Peyer's patch (tissue), 4 donors: ENCODE measurements at places on chromosomes 6 and 20. TPM values are rescaled to one million over a fixed set of nuclear protein-coding genes. Genes with fewer than 3 reads are reported as not detected.

The CTCFL gene
- total RNA-seq = not detected

The LY6G5C gene
- not detected for total RNA-seq

The CPNE5 gene
- total RNA-seq = 1.7 TPM

The HTR1B gene
- 0.54 TPM for total RNA-seq

The MAFB gene
- 4.6 TPM for total RNA-seq

The NPBWR2 gene
- not detected for total RNA-seq

The RIMS4 gene
- total RNA-seq = 0.13 TPM

The LY86 gene
- total RNA-seq = 39.6 TPM

The BFSP1 gene
- total RNA-seq = not detected

The EFCAB8 gene
- not detected for total RNA-seq

The LINC00237 gene
- total RNA-seq = not detected

The HFE gene
- total RNA-seq = 8.1 TPM

The CDH26 gene
- total RNA-seq = 2.5 TPM

The BPIFB4 gene
- not detected for total RNA-seq

The FOXA2 gene
- 4.7 TPM for total RNA-seq

The SPEF1 gene
- total RNA-seq = not detected

The L3MBTL1 gene
- 37.4 TPM for total RNA-seq

The TBC1D7 gene
- 17.3 TPM for total RNA-seq

The GINS1 gene
- total RNA-seq = 1.4 TPM

The KCNK16 gene
- total RNA-seq = not detected

The NHLRC1 gene
- total RNA-seq = 3.1 TPM

The LGSN gene
- not detected for total RNA-seq

The PCSK2 gene
- total RNA-seq = 0.57 TPM

The GPRC6A gene
- total RNA-seq = not detected

The MKKS gene
- 19.3 TPM for total RNA-seq

The SDC4 gene
- 32.4 TPM for total RNA-seq

The LZTS3 gene
- total RNA-seq = 38.4 TPM

The PMEPA1 gene
- 3.3 TPM for total RNA-seq

The BAG2 gene
- total RNA-seq = 3.3 TPM

The MUCL3 gene
- not detected for total RNA-seq

The GLP1R gene
- total RNA-seq = not detected

The ASIP gene
- total RNA-seq = not detected

The RAD21L1 gene
- not detected for total RNA-seq

The EDN3 gene
- 6.6 TPM for total RNA-seq

The DLK2 gene
- total RNA-seq = not detected

The OR2J3 gene
- not detected for total RNA-seq

The GTF2H4 gene
- total RNA-seq = 19.1 TPM

The SLC24A3 gene
- 2.9 TPM for total RNA-seq

The MEP1A gene
- 911 TPM for total RNA-seq

The GDAP1L1 gene
- not detected for total RNA-seq

The C20orf141 gene
- total RNA-seq = not detected

The ARG1 gene
- not detected for total RNA-seq

The DSP gene
- 163 TPM for total RNA-seq

The DZANK1 gene
- total RNA-seq = 2.0 TPM

The SHLD1 gene
- 10.7 TPM for total RNA-seq

The TPBG gene
- total RNA-seq = 9.1 TPM

The RSPO3 gene
- 5.9 TPM for total RNA-seq

The RBM39 gene
- 347 TPM for total RNA-seq

The TNNC2 gene
- total RNA-seq = 3.5 TPM
